A549 treated with Hydrocortisone at 1 μM for 4 hours (cell line): ENCODE measurements at places on chromosomes 4 and X. TPM values are rescaled to one million over a fixed set of nuclear protein-coding genes. Genes with fewer than 3 reads are reported as not detected.

The LRRC66 gene
- 0.07 to 0.14 TPM (median 0.09 TPM) in 5 replicates for total RNA-seq

The CXCL5 gene
- total RNA-seq = 27.5 to 37.7 TPM (median 31.5 TPM) in 5 replicates

The FDCSP gene
- total RNA-seq = not detected in 5 replicates

The SLC25A43 gene
- total RNA-seq = 27.8 to 31.7 TPM (median 31.3 TPM) in 5 replicates

The MMRN1 gene
- total RNA-seq = not detected in 5 replicates

The HTN1 gene
- total RNA-seq = not detected in 5 replicates

The ITIH6 gene
- total RNA-seq = not detected in 5 replicates

The GPRASP1 gene
- 0.21 to 0.33 TPM (median 0.30 TPM) in 5 replicates for total RNA-seq

The SMIM10 gene
- 0.07 to 0.20 TPM (median 0.12 TPM) in 4 of 5 replicates, not detected in the other for total RNA-seq

The VCX2 gene
- total RNA-seq = not detected in 5 replicates

The STARD8 gene
- total RNA-seq = 0.79 to 1.8 TPM (median 1.6 TPM) in 5 replicates

The NEUROG2 gene
- total RNA-seq = 0.05 to 0.06 TPM in 2 of 5 replicates, not detected in the others

The IL13RA1 gene
- 50.4 to 72.0 TPM (median 61.1 TPM) in 5 replicates for total RNA-seq

The CNGA1 gene
- total RNA-seq = not detected in 5 replicates

The MAGEC1 gene
- 0.02 to 0.05 TPM (median 0.02 TPM) in 3 of 5 replicates, not detected in the others for total RNA-seq

The ZNF280C gene
- total RNA-seq = 2.4 to 3.8 TPM (median 2.8 TPM) in 5 replicates

The IL2 gene
- not detected in 5 replicates for total RNA-seq

The HDX gene
- 1.6 to 3.5 TPM (median 2.2 TPM) in 5 replicates for total RNA-seq

The GLRB gene
- 0.71 to 0.96 TPM (median 0.90 TPM) in 5 replicates for total RNA-seq
